Activated T-cell treated with anti-CD3 and anti-CD28 coated beads for 48 hours (primary cell): ENCODE measurements at places on chromosomes 4 and X.

DNA sequence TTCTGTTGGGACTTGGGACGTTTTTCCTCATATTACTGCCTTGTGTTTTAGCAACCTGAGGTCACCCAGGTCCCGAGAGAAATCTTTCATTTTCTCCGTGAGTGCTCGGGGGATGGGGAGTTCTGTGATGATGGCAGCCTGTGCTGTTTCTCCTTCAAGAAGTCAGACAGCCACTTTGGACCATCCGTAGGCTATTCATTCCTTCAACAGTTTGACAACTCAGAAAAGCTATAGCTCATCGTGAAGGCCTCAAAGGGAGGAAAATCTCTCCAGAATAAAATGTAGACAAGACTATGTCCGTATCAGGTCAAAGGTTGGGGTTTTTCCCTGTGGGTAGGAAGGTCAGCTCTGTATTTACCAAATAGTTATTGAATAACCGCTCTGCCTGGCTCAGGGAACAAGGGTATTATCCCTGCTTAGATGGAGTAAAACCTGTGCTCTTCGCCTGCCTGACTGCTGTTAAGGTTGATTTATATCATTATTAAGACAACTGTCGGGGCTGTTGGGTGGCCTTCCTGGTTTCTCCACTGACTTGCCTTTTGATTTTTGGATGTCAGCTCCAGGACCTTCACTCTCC lies 36.6 kb downstream of the FAM114A1 start:
- no peak for DNase-seq

DNA sequence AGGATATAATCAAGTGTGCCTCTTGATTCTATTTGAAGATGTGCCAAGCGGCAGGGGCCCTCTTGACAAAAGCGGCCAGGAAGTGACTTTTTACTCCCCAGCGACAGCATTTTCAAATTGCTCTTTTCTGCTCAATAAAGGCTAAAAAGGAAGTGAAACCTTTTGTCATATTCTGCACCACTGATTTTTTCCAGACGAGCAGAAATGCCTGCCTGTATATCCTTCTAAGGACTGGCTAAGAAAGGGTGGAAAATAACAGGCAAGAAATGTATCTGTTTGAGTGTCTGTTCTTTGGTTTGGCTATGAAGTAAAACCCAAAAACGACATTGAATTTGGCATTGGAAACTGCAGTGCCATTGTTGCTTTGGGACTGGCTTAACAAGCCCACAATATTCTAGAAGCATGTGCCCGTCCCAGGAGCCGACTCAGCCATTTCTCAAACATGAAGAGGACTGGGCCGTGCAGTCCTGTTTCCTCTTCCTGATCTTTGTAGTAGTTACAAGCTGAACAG lies 25.4 kb downstream of the TMSB4X start:
- no peak for DNase-seq

DNA sequence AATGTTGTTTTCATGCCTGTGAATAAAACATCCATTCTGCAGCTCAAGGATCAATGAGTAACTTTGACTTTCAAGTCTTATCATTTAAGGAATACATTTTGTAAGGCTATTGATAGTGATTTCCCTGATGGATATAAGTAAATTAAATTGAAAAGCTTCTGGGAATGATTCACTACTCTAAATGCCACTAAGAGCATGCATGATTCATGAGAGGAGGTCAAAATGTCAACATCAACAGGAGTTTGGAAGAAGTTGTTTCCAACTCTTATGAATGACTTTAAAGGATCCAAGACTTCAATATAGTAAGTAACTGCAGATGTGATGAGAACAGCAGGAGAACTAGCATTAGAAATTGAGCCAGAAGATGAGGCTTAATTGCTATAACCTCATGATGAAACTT lies 1487.3 kb downstream of the PCDH7 start:
- DNase-seq = no peak

GRCh38 chrX:152575331-152575730 lies 62.4 kb upstream of the GABRQ start:
- no peak for DNase-seq
